ENCODE measurements at places on chromosomes 4 and X.
A peak's percentile ranks its signal among the peaks of the same experiment; 100 is the strongest.

DNA sequence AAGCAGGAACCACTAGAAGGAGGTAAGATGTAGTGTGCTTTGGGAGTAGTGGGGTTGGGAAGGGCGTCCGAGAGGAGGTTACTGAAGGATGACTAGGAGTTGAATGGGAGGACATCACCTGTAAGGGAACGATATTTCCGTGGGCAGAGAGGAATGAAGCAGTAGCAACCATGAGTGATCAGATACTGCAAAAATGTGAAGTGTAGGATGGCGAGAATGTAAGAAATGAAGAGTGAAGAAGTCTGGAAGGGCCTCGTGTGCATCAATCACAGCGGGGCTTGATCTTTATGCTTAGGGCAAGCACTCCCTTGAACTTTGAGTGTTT lies 594 bp downstream of the MSMO1 start:
- DNase-seq = no peak

DNA sequence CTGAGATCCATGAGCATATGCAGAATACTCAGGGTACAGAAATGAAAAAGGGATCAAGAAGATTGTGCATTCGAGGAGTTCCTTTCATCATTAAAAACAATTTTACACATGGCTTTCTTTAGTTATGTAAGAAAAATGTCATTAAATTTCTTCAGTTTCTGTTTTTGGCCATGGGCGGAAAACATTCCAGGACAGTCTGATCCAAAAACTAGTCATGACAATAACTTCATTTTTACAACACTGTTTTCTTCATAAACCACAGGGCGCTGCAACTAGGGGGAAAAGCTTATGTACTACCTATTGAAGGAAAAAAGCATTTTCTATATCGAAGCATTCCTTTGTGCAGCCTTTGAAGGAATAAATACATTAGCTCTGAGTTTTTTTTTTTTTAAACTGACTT lies 28.2 kb downstream of the IL13RA1 start:
- no peak for DNase-seq

GRCh38 chrX:40778861-40779575 lies 43.7 kb upstream of the MED14 start:
- DNase-seq = no peak

DNA sequence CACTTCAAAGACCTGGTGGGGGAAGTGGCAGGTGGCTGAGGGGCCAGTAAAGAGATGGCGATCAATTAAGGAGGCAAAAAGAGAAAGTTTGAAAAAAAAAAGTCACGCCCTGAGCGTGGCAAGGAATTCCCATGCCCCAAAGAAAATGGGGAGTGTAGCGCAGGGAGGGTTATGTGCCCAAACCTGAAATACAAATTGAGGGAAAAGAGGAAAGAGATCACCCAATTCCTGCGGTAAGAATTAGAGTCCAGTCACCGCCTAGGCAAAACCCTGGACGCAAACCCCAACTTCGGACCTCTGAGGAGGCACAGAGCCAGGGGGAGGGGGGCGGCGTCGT lies 595 bp downstream of the ENOX2 start:
- DNase-seq = no peak

GRCh38 chr4:136725286-136726081 lies 806.8 kb downstream of the PCDH18 start:
- no peak for DNase-seq

- DNase-seq = no peak
These were observed 457.4 kb downstream of the IL1RAPL1 start for GRCh38 chrX:29044423-29045184.

- no peak for DNase-seq
These were observed 296.3 kb downstream of the GALNTL6 start for GRCh38 chr4:172109466-172109865.

GRCh38 chr4:7398788-7399439 lies 35.8 kb downstream of the PSAPL1 start:
- DNase-seq = no peak

GRCh38 chr4:40121515-40121914 lies 64.9 kb downstream of the N4BP2 start:
- DNase-seq = no peak

GRCh38 chrX:112235547-112235946 lies 153.0 kb upstream of the TRPC5 start:
- DNase-seq = no peak

DNA sequence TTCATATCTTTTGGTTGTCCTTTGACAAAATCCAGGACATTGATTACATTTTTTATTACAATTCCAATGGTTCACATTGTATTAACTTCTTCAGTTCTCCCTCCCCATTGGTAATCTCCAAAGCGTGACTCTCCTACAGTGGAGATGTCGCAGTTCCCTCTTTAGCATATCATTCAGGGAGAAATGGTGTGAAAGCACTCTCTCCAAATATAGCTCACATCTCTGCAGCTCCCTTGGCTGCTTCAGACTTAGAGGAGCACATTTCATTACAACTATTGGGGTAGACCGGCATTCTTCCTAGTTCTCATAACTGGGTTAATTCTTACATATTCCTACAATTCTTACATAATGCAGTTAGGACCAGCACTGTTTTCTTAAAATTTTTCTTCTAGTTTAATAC lies 25.3 kb downstream of the RNF150 start:
- DNase-seq = no peak

DNA sequence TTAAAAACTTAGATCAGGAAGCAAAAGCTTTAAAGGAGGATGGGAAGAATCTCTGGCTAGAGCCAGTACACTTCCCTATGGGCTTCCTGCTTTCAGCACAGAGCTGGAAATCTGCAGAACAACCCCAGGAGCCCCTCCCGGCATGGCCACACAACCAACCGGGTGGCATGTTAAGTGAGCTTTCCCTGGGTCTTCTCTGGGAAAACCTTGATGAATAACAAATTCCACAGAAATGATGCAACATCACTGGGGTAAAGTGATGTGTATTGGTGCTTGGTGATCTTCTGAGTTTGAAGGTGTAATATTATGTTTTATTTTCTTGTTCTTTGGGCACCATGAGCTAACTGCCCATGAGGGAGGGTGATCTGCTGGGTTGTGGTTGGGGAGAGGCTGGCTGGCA lies 22.1 kb downstream of the NHS start:
- no peak for DNase-seq

DNA sequence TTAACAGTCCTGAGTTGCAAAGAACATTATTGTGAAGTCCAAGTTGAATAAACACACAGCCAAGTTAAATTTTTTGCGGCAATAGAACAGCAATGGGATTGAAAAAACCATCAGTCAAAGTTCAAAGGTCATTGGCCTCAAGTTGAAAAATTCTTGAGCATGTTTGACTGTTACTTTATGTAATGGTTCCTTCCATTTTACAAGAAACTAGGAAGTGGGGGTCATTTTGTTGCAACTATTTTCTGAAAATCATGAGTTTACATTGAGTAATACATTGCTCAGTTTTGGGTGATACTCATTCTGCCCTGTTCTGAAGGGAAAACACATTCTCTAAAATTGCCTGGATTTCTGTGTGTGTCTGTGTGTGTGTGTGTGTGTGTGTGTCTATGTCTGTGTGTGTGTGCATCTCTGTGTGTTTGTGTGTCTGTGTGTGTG lies 5.2 kb upstream of the IRF2 start:
- DNase-seq = no peak

- DNase-seq = no peak
These were observed 122.4 kb upstream of the NAP1L5 start for GRCh38 chr4:88819818-88820697.

GRCh38 chrX:107445146-107445545 lies 4.3 kb upstream of the FRMPD3 start:
- no peak for DNase-seq

DNA sequence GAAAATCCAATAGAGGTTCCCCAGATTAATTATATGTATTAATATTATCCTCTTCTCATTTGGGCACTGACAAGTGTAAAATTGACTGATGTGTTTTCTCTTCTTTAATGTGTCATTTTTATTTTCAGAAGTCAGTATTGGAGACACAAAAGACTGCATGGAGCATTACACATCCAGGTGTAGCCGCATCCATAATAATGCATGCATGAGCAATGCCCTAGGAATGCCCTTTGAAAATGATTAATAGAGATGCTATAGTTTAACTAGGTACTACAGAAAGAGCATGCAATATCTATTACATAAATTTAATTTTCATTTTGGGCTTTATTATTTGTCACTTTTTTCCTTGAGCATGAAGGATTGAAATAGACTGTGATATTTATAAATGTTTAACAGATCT lies 509.9 kb downstream of the SPOCK3 start:
- no peak for DNase-seq

DNA sequence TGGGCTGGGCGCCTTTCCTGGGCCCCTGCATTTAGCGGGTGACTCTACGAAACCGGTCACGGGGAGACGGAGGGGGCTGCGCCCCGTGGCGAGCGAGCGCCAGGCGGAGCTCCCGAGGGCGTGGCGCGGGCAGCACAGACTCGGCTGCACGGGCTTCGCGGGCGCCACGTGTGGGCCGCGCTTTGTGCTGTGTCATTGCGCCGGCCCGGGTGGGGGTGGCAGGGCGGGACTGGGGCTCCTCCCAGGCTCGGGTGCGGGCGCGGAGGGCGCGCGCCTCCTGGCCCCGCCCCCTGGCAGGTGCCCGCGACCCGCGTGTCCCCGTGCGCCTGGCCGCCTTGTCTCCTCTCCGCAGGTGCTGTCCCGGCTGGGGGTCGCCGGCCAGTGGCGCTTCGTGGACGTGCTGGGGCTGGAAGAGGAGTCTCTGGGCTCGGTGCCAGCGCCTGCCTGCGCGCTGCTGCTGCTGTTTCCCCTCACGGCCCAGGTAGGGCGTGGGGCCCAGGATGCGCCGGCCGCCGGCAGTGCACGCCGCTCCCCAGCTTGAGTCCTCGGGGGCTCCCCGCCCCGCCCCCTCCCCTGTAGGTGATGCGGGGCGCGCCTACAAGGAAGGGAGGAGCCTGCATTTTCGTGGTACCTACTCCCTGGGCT lies 651 bp downstream of the UCHL1 start:
- DNase-seq = peak; percentile 66

- no peak for DNase-seq
These were observed 4.9 kb downstream of the CPEB2 start for GRCh38 chr4:15007201-15007600.

GRCh38 chr4:139247700-139248238 lies 32.3 kb downstream of the MGARP start:
- DNase-seq = no peak
